ENCODE measurements at places on chromosomes 3 and 15. TPM values are rescaled to one million over a fixed set of nuclear protein-coding genes. Genes with fewer than 3 reads are reported as not detected.

Gene MUC13
- not detected for total RNA-seq

Gene RBP2
- total RNA-seq: not detected

GRCh38 chr15:80265021-80265420 is 13.0 kb upstream of the CTXND1 start:
- no peaks in the 10 kb centered on the region for H3K36me3 ChIP-seq
- no peaks in the 10 kb centered on the region for H3K27me3 ChIP-seq
- no peak overlapping the region for H3K27ac ChIP-seq

GRCh38 chr15:37921527-37922385 is 12.7 kb upstream of the TMCO5A start:
- H3K36me3 ChIP-seq: no peaks in the 10 kb centered on the region
- H3K27ac ChIP-seq: no peak overlapping the region
- no peaks in the 10 kb centered on the region for H3K27me3 ChIP-seq
- H3K4me1 ChIP-seq: no peaks in the 10 kb centered on the region

Gene TIMP4
- total RNA-seq: 0.23 TPM

Gene BTLA
- not detected for total RNA-seq
